ENCODE measurements at places on chromosomes 1 and 21. TPM values are rescaled to one million over a fixed set of nuclear protein-coding genes. Genes with fewer than 3 reads are reported as not detected.

DNA sequence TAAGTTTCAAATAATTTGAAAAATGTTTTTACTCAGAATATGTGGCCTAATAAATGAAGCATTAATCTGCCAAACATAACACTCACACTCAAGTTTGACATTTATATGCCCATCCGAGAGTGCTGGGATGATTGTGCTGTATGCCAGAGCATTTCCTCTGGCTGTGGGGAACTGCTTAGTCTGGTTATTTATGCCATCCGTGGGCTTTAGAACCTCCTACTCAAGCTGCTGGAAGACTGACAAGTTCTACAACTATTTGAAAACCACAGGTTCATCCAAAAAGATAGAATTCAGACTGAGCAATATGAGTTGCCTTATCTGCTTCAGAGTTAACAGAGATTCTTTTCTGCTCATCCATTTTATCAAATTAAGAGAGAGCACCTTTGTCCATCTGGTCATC lies 25.9 kb downstream of the PCNX2 start:
- DNase-seq, result no peak

DNA sequence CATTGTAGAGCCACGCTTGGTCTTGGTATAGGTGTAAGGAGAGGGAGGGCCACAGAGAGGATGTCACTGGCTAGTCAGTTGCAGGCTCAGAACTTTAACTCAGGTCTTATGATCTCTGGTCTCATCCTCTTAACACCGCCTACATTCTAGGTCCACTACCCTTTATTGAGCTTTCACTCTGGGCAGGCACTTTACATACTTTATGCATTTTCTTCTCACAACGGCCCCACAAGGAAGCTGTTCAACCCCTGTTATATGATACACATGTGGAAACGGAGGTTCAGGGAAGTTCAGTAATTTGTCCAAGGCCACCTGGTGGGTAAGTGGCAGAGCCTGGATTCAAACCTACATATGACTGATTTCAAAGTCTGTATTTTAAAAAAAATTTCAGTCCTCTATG lies 25.3 kb upstream of the RCAN3 start:
- DNase-seq, result no peak

MAN1C1 gene
- 5.7 TPM for total RNA-seq

- DNase-seq, result no peak
Measured at GRCh38 chr1:98427664-98428063, 233.9 kb upstream of the SNX7 start.

DNA sequence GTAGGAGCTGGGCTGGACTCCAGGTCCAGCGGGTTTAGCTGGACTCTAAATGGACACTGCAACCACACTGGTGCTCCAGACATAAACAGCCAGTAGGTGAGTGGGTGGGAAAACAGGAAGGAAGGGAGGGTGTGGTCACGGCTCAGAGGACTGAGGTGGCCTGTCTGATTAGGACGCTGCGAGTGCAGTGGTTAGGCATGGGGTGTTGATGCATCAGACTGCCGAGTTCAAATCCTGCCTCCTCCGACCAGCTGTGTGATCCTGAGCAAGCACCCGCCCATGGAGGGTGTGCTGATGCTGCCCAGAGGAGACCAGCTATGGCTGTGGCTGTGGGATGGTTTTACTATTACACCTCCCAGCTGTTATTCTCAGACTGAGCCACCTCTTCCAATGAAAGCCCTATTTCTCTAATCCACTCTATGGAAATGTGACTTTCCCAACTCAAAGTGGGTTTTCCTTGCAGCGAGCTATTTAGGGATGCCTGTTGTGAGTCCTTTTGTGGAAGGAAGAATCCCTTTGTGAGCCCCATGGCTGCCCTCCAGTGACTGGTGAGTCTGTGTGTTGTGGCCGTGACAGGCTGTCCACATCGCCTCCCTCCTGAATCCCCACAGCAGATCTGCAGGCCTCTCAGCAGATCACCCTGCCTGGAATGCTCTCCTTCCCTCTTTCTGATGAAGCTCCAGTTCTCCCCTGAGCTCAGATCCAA lies 56.6 kb upstream of the EDN2 start:
- peak; percentile 3 for DNase-seq

KIAA1614 gene
- 0.16 TPM for total RNA-seq

VWA5B1 gene
- not detected for total RNA-seq

CHML gene
- 28.9 TPM for total RNA-seq

DNA sequence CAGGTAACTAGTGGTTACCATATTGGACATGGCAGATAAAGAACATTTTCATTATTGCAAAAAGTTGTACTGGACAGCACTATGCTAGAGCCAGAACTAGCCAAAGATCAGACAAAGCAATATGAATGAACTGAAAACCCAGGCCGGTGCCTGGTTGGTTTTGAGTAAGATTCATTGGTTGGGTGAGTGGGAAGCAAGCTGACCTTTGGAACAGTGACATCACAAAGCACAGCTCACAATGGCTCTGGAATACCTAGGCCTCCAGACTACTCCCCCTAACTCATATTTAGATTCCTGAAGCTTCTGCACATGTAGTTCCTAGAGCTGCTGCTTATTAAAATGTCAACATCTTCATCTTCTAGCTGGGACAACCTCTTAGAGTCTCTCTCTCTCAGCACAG lies at the start of gene TMCO2:
TSS of gene TMCO2 (plus strand) at position 283 of the 400 bp plus-strand sequence. CDS start at position 340, 57 bp downstream.
- DNase-seq, result no peak

- DNase-seq, result no peak
Measured at GRCh38 chr1:14634486-14634885, 36.0 kb downstream of the KAZN start.

- DNase-seq, result no peak
Measured at GRCh38 chr1:194227161-194227560, 1040.7 kb upstream of the B3GALT2 start.

- no peak for DNase-seq
Measured at GRCh38 chr21:44399151-44399954, 45.9 kb downstream of the TRPM2 start.

- no peak for DNase-seq
Measured at GRCh38 chr1:22888320-22889075, 84.2 kb downstream of the LACTBL1 start.

DNA sequence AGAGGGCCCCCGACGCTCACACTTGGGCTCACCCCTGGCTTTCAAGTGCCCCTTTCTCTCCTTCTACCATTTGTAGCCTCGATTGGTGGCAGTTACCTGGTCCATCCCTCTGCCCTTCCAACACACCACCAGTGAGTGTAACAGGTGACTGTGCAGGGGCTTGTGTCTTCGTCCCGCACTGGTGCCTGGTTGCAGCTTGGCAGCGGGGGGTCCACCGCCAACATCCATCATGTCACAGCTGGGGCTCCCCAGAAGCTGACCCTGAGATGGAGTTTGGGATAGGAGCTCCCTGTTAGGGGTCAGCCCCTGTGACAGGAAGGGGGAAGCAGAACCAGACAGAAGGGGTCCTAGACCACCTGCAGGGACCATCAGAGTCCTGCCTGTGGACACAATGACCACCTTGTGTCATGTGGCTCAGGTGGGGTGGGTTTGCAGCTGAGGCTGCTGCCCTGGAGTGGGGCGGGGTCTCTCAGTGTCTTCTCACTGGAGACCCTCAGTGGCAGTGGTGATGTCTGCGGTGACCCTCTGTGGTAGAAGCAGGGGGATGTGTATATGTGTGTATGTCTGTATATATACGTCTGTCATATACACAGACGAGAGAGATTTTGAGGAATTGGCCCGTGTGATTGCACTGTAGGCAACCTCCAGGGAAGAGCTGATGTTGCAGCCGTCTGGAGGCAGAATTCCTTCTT lies 3.6 kb upstream of the CALML6 start:
- no peak for DNase-seq

TRIM58 gene
- total RNA-seq, result 0.28 TPM

USH2A gene
- not detected for total RNA-seq

DNA sequence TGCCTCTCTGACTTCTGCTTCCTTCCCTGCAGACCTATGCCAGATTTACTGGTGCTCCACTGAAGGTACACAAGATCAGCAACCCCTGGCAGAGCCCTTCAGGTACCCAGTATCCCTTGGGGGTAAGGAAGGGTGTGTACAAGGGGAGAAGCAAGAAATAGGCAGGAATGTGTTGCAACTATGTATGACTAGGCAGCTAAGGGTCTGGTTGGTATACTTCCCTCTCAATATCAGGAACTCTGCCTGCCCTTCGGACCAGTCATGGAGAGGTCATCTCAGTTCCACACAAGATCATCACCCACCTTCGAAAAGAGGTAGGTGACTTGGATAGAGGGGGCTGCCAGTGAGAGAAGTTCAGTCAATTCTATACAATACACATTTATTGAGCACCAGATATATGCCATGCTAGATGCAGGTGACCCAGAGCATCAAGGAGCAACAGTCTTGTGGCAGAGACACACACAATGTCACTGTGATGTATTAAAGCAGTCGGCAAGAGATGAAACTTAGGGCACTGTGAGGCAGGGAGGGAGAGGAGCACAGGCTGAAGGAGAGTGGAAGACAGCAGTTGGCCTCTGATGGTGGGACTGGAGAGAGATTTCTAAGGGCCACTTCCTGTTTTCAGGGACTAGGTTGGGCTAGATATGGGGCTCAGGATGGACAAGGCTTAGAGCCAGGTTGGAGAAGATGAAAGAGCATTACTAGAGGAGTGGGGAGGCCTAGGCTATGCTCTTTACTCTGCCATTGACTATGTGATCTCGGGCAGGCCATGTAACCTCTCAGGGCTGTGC lies 2.0 kb downstream of the MTX1 start:
- no peak for DNase-seq

NR5A2 gene
- not detected for total RNA-seq

DNA sequence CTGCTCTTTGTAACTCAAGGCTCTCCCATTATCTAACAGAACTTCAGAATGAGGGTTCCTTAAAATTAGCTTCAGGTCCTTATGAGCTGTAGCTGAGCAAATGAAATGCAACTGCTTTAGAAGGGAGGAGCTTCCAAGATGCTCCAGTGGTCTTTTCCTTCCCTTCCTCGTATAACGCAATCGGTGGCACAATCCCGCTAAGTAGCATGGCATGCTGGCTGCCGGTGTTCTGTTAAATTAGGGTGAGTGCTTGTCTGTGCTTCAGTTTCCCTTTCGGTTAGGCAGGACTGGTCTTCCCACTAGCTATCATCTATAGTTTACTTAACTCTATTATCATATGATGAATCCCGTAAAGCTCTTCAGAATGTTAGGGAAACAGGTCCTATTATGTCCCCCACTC lies 917 bp downstream of the KIAA0040 start:
- peak; percentile 12 for DNase-seq

CEP170 gene
- 54.9 TPM for total RNA-seq

GRCh38 chr1:46396441-46397398 lies 2.6 kb downstream of the FAAH start:
- no peak for DNase-seq

LENEP gene
- not detected for total RNA-seq

DNA sequence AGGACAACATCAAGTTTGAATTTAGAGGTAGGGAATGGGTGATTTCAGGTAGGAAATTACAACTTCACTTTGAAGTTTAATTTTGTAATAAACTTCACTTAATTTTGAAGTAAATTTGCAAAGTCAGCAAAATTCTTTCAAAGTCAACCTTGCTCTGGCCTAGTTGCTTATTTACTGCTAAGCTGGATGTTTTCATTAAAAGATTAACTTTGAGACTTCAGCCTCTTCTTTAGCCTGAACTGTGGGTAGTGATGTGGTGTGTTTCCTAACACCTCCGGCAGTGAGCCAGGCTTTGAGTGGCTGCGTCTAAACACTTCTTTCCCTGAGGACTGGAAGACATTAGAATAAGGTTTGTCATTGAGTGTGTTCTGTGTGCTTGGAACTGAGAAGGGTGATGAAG lies at the start of gene HAO2:
TSS of gene HAO2 (plus strand) at position 232 of the 400 bp plus-strand sequence. CDS start 12,301 bp downstream, outside the sequence.
- no peak for DNase-seq

DNA sequence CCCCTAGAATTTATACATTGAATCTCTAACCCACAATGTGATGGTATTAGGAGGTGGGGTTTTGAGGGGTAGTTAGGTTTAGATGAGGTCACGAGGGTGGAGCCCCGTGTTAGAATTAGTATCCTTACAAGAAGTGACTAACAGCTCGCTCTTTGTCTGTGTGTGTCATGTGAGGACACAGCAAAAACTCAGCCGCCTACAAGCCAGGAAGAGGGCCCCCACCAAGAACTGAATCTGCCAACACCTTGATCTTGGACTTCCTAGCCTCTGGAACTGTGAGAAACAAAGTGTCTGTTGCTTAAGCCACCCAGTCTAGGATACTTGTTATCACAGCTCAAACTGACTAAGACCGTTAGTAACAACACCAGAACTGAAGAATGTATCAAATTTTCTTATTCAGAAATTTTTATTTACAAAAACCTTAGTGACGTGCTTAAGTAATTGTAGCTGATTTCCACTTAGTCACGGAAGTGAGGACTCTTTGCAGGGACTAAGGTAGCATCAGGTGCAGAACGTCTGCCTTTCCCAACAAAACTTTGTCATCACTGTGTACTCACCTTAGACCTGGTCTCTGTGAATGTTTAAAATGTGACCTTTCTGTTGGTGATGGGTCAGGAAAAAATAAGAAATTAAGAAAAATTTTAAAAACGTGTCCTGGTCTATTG lies 24.5 kb upstream of the LRRC8C start:
- DNase-seq, result peak; percentile 62

OR6F1 gene
- total RNA-seq, result not detected

GRCh38 chr1:81505831-81506230 lies 294.9 kb upstream of the ADGRL2 start:
- DNase-seq, result no peak

C4BPB gene
- 0.29 TPM for total RNA-seq

- no peak for DNase-seq
Measured at GRCh38 chr1:225972344-225973152, 26.6 kb downstream of the SDE2 start.

DNA sequence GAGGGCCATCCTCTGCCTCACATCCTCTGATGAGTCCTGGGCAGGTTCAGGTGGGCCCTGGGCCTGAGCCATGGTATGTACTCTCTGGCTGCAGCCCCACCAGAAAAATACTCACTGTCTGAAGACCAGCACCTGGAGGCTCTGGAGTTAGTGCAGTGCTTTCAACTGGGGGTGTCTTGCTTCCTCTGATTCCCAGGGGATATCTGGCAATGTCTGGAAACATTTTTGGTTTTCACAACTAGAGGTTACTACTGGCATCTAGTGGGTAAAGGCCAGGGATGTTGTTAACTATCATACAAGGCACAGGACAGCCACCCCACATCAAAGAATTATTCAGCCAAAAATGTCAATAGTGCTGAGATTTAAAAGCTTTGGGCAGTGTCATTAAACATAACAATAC lies 152.7 kb downstream of the HIVEP3 start:
- no peak for DNase-seq

GRCh38 chr1:234611225-234611846 lies 1.4 kb upstream of the IRF2BP2 start:
- DNase-seq, result no peak
